ENCODE measurements at places on chromosomes 6 and 20. TPM values are rescaled to one million over a fixed set of nuclear protein-coding genes. Genes with fewer than 3 reads are reported as not detected.

The GSTA1 gene
- 8.6 TPM for total RNA-seq

The CHD6 gene
- total RNA-seq = 29.9 TPM

The BTNL2 gene
- not detected for total RNA-seq

The SFT2D1 gene
- total RNA-seq = 35.1 TPM

All from esophagus squamous epithelium (tissue), 5 donors.